Panc1 (cell line): ENCODE measurements at places on chromosomes 16 and 17. TPM values are rescaled to one million over a fixed set of nuclear protein-coding genes. Genes with fewer than 3 reads are reported as not detected.

The KRT32 gene
- 0.72 TPM for total RNA-seq

The CCL1 gene
- not detected for total RNA-seq

The ENPP7 gene
- not detected for total RNA-seq

The DNAAF8 gene
- 2.3 TPM for total RNA-seq

The NPIPB2 gene
- total RNA-seq: 10.3 TPM

The HBQ1 gene
- total RNA-seq: 10.4 TPM
